CD4-positive, alpha-beta memory T cell (primary cell): ENCODE measurements at places on chromosomes 4 and X.

GRCh38 chr4:112170451-112170993 is 25.3 kb downstream of the FAM241A start:
- DNase-seq: no peak

DNA sequence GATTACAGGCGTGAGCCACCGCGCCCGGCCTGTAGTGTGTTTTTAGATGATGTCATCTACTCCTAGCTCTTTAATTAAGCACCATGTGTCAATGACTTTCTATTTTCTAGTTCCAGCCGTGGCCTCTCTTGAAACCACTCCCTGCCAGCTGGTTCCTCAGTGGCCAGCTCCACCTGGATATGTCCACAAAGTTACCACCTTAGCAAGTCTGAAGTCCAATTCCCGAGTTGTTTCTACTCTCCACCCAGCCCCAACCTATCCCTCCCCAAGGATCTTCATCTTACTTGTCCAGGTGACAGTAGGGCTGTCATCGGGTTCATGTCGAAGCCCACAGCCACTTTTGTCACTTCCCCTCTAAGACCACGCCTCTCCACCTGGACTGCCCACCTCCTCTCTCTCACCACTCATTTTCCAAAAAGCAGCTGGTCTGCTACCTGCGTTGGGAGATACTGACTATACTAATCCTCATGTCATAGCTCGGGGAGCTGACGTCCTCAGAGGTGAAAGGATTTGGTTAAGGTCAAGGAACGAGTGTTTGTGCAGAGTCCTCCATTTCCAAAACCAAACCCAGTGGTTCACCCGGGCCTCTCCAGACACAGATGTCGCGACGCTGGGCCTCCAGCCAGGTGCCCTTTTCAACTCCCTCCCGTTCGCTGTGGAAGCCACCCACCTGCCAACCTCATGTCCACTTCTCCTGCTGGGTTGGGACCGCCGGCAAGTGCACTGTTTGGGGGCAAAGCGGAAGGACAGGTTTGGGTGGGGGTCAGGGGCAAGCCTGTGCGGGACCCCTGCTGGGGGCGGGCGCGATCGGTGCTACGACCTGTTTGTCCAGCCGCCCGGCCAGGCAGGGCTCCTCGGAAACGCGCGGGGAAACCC is 704 bp downstream of the FAM3A start:
- peak; percentile 18 for DNase-seq

- DNase-seq: no peak
Measured at GRCh38 chr4:91147067-91147466, 1019.9 kb downstream of the CCSER1 start.

DNA sequence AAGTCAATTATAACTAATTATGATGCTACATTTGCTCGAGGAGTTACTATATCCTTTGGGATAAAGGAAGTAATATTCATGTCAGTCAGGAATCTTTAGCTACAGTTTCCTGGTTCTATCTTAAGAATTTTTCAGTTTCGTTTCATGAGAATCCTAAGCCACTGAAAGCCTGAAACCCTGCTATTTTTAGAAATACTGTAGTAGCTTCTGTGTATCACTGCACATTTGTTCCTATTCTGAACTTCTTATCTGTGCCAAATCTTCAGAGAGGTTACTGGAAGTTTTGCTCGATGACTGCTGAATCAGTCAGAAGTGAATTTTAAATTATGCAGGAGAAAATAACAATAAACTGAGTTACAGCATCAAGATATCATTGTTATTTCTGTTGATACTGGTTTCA is 249.2 kb downstream of the TENM3 start:
- DNase-seq: no peak

DNA sequence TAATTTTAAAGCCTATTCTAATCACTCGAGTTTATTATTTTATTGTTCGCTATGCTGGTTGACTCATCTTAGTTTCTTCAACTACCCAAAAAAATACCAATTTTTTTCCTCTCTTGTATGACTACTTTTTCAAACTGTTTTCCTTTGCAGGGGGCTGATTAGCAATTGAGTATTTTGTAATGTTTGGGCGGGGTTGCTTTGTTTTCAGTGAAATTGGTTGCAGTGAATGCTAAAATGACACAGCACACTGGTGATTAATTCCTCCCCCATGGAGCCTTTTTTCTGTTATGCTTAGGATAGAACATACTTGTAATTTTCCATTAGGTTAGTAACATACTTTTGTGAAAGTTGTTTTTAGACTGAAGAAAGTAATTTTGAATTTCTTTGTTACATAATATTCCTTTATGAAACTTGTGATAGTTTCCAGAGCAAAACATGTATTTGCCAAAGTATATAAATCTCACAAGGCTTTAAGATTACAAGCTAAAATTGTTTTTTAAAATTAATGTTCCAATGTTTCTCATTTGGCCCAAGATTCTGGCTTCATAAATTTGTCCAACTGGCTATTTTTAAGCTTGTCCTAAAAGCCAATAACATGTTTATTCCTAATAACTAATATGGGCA is 120.4 kb downstream of the CHIC1 start:
- no peak for DNase-seq

- DNase-seq: no peak
Measured at GRCh38 chr4:168177546-168178149, 85.3 kb downstream of the ANXA10 start.

- DNase-seq: peak; percentile 46
Measured at GRCh38 chrX:104343428-104344129, 88.8 kb upstream of the ESX1 start.

DNA sequence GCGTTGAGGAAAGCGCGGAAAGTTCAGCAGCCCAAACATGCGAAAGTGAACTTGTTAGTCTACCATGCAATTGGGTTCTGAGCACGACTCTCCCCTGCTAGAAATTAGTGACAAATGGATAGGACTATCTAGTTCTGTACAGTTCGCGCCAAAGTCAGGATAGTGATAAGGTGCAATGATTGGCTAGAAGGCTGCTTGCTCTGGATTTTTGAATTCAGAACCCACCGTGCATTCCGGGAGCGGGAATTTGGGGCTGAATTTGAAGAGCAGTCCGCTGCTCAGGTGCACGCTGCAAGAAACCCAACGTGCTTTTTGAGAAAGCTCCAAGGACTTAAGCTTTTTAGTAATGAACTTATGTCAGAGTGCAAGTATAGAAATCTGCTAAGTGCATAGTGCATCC is 732 bp upstream of the ESX1 start:
- DNase-seq: no peak

- DNase-seq: no peak
Measured at GRCh38 chr4:72858328-72858727, 211.2 kb downstream of the COX18 start.

DNA sequence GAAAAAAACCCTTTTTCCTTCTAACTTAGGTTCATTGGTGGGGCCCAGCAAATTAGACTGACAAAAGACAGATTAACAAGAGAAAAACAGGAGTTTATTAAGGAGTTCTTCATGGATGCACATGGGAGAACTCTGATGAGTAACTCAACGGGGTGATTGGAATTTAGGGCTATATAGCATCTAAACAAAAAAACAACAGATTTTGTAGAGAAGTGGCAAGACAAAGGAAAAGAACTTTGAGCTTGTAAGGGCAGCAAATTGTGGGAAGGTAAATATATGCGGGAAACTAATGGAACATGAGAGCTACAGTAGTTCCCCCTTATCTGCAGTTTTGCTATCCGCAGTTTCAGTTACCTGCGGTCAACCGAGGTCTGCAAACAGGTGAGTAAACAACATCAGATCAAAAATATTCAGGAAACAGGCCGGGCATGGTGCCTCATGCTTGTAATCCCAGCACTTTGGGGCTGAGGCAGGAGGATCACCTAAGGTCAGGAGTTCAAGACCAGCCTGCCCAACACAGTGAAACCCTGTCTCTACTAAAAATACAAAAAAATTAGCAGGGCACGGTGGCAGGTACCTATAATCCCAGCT is 573.6 kb downstream of the ADGRL3 start:
- DNase-seq: no peak

- DNase-seq: no peak
Measured at GRCh38 chr4:39047681-39048080, 14.4 kb upstream of the KLHL5 start.

- DNase-seq: no peak
Measured at GRCh38 chr4:45437381-45437780, 686.5 kb downstream of the GABRG1 start.

DNA sequence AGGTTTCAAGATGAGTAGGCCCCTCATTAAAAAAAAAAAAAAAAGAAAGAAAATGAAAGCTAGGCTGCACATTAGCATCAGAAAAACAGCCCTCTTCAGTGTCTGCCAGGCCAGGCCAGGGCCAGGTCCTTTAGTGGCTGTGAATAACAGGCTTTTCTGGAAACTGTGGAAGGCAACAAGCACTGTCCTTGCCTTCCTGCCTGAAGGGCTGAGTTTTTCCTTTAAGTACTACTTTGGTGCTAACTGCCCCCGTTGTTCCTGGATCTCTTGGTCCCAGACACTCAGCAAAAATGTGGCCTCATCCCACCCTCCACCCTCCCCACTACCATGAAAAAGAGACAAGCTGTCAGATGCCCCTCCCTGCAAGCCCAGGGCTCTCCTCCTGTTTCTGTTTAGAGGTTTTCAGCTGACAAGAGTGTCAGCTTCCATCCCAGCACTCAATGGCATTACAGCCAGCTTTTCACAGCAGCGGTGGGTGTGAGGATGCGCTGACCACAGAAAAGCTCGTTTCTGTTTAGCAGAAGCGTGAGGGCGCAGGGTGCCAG is 174.2 kb downstream of the NHS start:
- DNase-seq: no peak

GRCh38 chr4:85515701-85516100 is 40.8 kb downstream of the ARHGAP24 start:
- no peak for DNase-seq

DNA sequence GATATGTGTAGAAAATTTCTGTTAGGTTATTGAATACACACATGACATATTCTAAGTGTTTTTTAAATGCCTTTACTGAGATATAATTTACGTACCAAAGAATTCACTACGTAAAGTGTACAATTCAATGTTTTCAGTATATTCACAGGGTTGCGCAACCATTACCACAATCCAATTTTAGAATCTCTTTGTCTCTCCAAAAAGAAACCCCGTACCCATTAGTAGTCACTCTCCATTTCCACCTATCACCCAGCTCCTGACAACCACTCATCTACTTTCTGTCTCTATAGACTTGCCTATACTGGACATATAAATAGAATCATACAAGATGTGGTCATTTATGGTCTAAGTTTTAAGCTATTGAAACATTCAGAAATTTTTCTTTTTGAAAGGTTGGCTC is 53.0 kb upstream of the FBXW7 start:
- no peak for DNase-seq

DNA sequence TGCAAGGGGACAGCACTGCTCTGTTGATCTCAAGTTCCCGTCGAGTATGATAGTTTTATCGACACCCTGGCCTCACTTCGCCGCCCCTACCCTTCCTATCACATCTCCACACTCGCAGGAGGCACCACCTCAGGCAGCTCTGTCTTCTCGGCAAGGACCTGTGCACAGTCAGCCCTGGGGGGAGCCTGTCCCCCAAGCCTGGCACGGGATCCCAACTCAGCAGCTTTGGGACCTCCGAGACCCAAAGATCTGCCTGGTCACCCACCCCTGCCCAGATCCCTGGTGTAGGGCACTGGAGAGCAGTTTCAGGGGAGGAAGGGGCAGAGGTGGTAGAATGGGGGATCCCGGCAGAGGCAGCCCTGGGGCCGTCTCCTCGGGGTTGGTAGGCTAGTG is 18.0 kb upstream of the UBA1 start:
- DNase-seq: no peak

DNA sequence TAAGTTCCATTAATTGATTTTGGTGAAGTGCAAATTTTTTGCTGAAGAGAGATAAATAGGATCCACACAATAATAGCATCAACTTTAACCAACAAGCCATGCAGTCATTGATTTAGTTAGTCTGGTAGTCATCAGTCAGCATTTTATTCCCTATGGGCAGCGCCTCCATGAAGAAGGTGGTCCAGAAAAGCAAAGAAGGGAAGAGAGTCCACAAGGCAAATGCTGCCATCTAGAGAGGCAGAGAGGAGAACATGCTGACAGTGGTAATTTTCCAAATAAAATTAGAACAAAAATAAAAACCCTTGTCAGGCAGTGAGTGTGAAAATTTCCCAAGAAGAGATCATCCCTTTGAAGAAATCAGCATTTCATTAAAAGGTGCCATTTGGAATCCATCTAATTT is 366.7 kb upstream of the FAM241A start:
- DNase-seq: no peak

GRCh38 chr4:161538941-161539340 is 624.9 kb downstream of the FSTL5 start:
- peak; percentile 19 for DNase-seq

DNA sequence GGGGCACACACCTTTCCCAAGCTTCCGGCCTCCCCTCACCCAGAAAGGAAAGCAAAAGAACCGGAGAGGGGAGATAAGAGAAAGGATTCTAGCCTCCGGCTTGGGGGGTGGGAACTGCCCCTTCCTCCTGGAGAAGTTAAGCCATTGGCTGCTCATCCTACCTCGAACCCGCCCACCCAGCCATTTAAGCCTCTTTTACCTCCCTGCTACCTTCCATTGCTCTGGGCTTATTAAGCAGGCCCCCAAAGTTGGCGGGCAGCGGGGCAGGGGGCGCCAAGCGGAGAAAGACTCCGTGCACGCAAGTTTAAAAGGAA is 2.3 kb downstream of the MAML3 start:
- DNase-seq: peak; percentile 69

DNA sequence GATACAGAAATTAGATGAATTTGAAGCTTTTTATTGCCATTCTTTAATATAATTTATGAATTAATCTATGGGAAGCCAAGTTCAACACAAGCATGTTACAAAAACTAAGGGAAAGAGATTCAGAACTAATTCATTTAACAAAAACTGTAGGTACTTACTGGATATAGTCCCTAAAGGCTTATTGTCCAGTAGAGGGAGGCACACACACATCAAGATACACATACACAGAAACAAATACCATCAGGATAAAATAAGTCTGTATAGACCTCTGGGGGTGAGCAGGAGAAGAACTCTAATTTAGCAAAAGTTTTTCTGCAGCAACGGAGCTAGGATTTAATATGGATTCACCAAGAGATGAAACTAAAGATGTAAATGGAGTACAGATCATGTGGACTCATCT is 83.0 kb upstream of the IL13RA1 start:
- DNase-seq: no peak

GRCh38 chrX:85903692-85904471 is 143.5 kb downstream of the CHM start:
- DNase-seq: no peak

DNA sequence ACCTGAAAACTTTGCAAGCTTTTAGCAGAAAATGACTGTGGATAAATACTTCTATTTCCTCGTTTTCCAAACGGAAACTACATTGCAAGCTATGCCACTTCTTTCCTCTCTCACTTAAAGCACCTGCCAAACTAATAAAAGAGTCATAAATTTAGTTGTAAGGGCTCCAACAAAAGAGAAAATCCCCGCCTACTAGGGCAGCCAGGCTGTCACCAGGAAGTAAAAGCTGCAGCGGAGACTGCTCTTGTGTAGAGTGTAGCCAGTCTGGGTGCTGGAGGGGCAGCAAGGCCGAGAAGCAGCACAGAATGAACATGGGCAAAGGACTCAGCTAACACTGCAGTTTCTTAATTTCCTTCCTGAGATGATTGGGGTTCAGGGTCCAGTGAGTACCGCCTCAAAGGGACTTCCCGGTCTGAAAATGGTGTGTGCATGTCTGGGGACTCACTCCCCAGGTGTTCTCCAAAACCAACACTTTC is 89.3 kb upstream of the MAML3 start:
- DNase-seq: no peak

GRCh38 chrX:20664774-20665173 is 398.1 kb upstream of the RPS6KA3 start:
- DNase-seq: no peak
